Thyroid gland (tissue), 4 donors: ENCODE measurements at places on chromosomes 13 and 19. TPM values are rescaled to one million over a fixed set of nuclear protein-coding genes. Genes with fewer than 3 reads are reported as not detected.
A peak's percentile ranks its signal among the peaks of the same experiment; 100 is the strongest.

Gene MBD3L3
- total RNA-seq: not detected

Gene ZNF709
- total RNA-seq: 9.0 TPM

DNA sequence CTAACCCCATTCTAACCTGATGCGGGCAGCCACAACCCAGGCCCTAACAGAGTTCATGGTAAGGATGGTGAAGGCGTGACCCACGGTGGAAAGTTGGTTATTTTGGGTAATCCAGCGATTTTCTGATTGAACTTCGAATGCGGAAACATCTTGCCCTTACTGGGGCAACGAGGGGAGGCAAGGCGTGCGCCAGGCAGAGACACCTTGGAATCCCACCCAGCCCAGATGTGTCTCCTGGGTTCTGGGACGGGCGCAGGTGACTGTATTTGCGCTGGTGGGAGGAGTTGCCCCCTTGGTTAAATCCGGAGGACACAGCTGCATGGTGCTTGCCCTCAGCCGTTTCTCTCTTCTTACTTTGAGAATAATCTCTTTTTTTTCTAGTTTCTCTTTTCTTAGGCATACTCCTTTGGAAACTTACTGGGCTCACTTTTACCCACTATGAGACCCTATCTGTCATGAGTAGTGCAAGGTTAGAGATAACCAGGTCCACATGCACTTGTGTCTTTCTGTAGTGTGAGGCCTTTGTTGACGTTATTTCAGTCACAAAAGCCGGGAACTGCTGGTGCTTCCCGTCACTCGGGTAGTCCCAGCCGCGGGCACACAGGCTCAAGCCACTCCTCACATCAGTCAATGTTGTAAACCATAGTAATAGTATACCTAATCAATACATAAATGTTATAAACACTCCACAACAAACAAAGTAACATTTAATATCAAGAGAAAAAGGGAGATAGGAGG lies 81.5 kb downstream of the ATP11A start:
- no peak for DNase-seq

Gene ZNF583
- total RNA-seq: 22.8 TPM

Gene ZNF235
- 7.3 TPM for total RNA-seq

GRCh38 chr19:41887711-41888382 lies 4.9 kb downstream of the ARHGEF1 start:
- peak; percentile 30 for DNase-seq

GRCh38 chr19:7715671-7716070 lies 13.7 kb upstream of the FCER2 start:
- DNase-seq: no peak

DNA sequence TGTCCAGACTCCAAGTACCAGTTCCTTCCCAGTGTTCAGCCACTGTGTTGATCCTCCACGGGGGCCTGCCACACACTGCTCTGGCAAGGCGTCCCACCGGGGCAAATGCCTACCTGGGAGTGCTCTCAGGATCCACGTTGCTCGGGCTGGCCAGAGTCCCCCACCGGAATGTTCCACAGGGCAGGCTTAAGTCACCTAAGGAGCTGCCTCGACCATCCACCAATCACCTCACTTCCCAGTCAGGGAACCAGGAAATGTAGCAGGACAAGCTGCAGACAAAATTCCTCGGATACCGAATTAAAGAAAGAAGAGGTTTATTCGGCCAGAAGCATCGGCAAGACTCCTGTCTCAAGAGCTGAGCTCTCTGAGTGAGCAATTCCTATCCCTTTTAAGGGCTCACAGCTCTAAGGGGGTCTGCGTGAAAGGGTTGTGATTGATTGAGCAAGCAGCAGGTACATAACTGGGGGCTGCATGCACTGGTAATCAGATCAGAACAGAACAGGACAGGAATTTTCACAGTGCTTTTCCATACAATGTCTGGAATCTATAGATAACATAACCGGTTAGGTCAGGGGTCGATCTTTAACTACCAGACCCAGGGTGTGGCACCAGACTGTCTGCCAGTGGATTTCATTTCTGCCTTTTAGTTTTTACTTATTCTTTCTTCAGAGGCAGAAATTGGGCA lies 56.9 kb upstream of the EDNRB start:
- DNase-seq: no peak

DNA sequence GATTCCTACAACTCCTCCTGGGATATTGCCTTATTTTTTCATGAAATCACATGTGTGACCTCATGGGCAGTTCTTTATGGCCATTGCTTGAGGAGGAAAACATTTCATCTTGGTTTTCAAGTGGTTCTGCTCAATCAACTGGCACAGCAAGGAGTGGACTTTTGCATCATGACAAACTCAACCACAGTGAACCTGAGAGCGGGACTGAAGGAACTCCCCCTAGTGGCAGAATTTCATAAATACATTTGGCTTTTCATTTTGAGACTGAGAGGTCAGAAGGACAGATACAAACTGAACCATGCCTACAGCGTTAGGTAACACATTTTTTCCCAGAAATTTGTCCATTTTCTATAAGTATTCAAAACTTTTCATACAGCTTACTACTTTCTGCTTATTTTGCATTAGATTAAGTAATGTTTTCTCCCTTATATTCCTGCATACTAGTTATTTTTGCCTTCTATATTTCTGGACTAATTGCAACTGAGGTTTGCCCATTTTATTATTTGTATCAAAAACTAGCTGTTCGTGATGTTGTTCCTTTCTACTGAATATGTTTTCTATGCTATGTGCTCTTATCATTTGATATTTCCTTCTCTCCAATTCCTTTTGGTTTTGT lies 13.4 kb upstream of the SIGLEC12 start:
- peak; percentile 4 for DNase-seq

DNA sequence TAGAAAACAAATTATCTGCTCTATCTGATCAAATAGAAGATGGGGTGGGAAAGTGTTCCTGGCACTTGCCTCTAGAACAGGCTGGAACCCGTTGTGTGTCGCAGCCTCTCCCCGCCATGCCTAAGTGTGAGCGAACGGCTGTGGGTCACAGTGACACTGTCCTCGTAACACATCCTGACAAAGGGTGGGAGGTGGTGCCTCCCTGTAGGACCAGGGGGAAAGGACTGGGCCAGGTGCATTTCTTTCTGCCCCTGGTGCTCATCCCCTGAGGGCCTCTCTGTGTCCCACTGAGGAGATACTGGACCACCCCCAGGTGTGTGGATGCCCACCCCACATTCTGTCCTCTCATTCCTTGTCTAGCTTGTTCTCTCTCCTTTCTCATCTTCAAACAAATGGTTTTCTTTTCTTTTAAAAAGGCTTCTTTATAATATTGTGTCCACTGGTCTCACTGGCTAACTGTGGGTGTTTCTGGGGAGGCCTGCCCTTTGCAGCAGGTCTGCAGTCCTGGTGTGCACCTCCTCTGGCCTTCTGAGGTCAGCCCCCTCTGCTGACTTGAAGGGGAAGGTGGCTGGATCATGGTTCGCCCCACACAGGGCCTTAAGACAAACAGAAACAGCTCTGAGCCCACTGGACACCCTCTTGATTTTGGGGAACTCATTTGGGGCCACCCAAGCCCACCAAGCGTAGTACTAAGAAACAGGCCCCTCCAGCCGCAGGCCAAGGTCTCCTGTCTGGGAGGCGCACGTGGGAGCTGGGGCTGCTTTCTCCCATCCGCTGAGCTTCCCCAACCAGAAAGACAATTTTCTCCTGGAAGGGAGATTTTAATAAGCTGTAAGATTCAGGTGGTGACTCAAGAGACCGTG lies 152.5 kb upstream of the SOX1 start:
- no peak for DNase-seq

- peak; percentile 67 for DNase-seq
Observed at GRCh38 chr19:37986048-37986750, 79.2 kb downstream of the SIPA1L3 start.

DNA sequence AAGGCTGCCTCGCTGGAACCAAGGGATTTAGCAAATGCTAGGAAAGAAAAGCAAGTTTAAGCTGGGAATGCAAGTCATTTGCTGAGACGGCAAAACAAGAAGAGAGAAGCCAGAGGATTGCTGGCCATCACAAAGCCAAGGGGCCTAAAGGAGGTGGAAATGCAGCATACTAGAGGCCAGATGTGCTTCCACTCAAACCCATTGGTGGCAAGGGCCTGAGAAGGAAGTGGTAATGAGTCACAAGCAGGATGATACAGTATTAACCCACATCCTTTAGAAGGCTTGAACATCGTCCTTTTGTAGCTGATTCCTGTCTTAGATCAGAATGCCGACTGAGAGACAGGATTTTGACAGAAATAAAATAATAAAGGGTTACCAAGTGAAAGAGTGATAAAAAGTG lies 68.2 kb downstream of the ITGBL1 start:
- DNase-seq: no peak

Gene NANOS3
- not detected for total RNA-seq

Gene FAM83E
- not detected for total RNA-seq

DNA sequence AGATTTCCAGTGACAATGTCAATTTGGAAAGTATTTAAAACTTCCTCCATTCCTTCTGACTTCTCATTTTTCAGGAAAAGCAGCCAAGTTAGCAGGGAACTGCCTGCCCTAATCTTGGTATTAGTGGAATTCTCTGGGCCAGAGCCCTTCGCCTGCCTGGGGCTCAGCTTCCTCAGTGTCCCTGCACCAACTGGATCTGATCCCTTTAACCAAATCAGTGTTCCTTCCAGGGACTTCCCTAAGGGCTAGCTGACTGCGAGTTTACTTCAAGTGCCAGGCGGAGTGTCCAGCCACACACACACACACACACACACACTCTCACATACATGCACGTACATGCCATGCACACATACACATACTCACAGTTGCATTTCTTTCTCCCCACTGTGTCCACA lies 20.0 kb downstream of the RAB20 start:
- DNase-seq: no peak

GRCh38 chr13:19158526-19159174 lies 23.0 kb downstream of the TUBA3C start:
- no peak for DNase-seq

Gene PDE4C
- total RNA-seq: not detected

DNA sequence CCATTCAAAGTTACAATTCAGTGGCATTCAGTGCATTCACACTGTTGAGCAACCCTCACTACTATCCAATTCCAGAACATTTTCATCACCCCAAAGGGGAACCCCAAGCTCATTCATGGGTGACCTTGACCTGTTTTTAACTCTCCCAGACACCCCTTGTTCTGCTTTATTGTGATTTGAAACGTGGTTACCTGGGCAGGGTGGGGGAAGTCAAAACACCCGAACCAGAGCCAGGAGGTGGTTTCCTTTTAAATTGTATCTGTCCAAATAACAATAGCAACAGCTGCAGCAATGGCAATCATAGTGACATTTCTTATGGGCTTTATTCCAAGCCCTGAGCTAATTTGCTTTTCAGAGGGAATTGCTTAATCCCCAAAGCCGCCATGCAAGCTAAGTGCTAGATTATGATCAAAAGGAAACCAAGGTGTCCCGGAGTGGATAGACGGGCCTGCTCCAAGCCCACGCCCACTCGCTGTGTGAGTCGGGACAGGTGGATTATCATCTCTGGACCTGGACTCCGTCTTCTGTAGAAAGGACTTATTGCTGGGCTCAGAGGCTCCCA lies 6.1 kb downstream of the PTGIR start:
- no peak for DNase-seq

GRCh38 chr13:51714663-51715168 lies 89.2 kb downstream of the DHRS12 start:
- no peak for DNase-seq

Gene SOX21
- 0.20 TPM for total RNA-seq

Gene HIPK4
- total RNA-seq: 0.27 TPM

- DNase-seq: no peak
Observed at GRCh38 chr13:20994441-20994821, 67.0 kb downstream of the LATS2 start.

DNA sequence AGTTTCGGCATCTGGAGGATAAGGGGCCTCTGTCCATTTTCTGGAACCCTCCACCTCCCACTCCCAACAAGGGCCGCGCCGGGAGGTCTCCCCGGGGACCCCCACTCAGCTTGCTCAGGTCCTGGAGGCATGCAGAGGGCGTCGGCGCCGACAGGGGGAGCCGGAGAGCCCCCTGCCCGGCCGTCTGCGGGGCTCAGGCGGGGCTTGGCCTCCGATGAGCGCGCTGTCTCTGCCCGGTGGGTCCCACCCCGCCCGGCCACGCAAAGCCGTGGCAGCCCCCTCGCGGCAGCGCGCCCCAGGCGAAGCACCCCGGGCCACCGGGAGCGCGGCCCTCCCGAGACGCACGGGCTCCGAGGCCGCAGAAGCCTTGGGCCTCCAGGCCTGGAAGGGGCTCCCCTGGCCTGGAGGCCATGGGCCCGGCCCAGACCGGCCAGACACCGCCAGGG lies 149.7 kb upstream of the ZNF536 start:
- DNase-seq: peak; percentile 37

DNA sequence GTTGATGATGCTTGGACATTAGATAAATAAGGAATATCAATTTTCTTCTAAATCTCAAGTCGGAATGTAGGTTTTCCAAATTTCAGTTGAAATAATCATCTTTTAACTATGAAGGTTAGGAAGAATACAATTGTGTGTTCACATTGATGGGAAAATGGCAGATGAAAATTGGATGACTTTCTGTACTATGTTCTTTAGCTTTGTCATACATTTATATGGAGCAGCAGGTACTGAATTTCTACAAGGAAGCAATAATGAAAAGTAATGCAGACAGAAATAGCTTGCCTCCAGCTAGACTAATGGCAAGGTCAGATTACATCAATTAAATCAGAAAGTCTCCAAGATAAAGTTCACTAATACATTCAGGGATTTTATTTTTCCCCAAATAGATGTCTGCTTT lies 1423.7 kb upstream of the PCDH20 start:
- DNase-seq: no peak

DNA sequence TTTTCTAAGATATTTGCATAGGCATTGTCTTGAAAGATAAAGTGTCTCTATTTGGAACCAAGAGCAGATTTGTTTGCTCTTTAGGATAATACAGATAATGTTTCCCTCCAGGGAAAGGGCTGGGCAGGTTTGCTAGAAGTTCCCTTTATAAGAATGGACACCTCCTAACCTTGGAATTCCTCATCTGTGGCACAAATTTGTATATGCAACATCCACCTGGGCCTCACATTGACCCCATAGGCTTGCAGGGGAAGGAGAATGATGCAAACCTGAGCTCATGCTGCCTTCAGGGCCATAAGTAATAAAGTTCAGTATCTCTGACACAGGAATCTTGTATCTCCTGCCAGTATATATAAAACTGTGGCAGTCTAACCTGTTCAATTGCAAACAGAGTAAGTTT lies 508.4 kb upstream of the MIR17HG start:
- DNase-seq: no peak

Gene CAMSAP3
- 14.3 TPM for total RNA-seq
